ENCODE measurements at places on chromosomes 5 and 9. TPM values are rescaled to one million over a fixed set of nuclear protein-coding genes. Genes with fewer than 3 reads are reported as not detected.

The SPAAR gene
- 5.9 TPM for total RNA-seq

The CD14 gene
- 81.0 TPM for total RNA-seq

The MAT2B gene
- total RNA-seq, result 30.2 TPM

The CCDC192 gene
- 0.87 TPM for total RNA-seq

The TMEM250 gene
- total RNA-seq, result 24.3 TPM
